ENCODE measurements at places on chromosomes 2 and 18. TPM values are rescaled to one million over a fixed set of nuclear protein-coding genes. Genes with fewer than 3 reads are reported as not detected.

CERS6 gene
- total RNA-seq: not detected

KCNF1 gene
- not detected for total RNA-seq

GRCh38 chr2:230643576-230644291 is 68.9 kb upstream of the CAB39 start:
- no peak for DNase-seq

- DNase-seq: no peak
These were observed 473.5 kb downstream of the TNS1 start for GRCh38 chr2:217529271-217529670.

DNA sequence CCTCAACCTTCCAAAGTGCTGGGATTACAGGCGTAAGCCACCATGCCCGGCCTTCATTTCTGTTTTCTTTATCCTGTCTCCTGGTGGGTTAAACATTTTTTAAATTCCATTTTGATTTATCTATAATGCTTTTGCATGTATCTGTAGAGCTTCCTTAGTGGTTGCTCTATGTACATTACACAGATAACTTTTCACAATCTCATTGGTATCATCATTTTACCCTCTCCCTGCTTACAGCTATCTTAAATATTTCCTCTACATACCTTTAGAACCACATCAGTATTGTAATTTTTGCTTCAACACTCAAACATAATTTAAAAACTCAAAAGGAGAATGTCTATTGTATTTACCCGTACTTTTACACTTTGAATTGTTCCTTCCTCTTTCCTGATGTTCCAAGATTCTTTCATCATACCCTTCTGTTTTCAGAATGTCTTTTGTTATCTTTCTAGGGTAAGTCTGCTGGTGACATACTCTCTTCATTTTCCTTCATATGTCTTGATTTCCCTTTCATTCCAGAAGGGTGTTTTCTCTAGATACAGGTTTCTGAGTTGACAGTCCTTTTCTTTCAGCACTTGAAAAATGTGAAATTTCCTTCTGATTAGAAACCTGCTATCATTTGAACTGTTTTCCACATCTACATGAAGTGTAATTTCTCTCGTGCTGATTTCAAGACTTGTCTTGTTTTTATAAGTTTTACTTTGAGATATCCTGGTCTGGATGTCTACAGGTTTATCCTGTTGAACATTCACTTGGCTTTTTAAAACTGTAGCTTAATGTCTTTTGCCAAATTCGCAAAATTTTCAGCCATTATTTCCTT is 21.9 kb downstream of the PPP3R1 start:
- DNase-seq: no peak

ZNF521 gene
- not detected for total RNA-seq

DNA sequence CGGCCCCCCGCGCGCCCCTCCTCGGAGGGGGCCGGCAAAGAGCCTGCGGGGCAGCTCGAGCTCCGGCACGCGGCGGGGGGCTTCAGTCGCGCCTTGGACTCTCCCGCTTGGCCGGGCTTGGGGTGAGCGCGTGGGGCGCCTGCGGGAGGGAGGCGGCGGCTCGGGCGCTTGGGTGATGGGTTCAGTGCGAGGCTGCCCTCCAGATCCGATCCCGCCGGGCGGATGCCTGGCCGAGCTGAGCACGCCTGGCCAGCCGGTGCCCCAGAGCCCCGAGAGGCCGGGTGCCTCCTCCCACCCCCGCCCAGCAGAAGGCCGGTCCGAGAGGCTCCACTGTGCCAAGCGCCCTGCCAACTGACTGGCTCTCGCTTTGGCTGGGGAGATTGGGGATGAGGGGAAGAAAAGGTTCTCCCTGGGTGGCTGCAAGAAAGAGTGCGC is 273 bp upstream of the NXPH2 start:
- DNase-seq: no peak

POMC gene
- not detected for total RNA-seq

DOK6 gene
- not detected for total RNA-seq

- DNase-seq: no peak
These were observed 58.1 kb upstream of the ERBB4 start for GRCh38 chr2:212596688-212597087.

MBP gene
- 67.8 TPM for total RNA-seq

USP40 gene
- 9.5 TPM for total RNA-seq

Measured in Karpas-422 (cell line).